NCI-H1694 treated with DMSO at 0.1 percent for 48 hours (cell line): ENCODE measurements at places on chromosomes 12 and 14.

- peak; percentile 39 for DNase-seq
Measured at GRCh38 chr12:53344824-53345485, 8.8 kb upstream of the SP7 start.

- DNase-seq: no peak
Measured at GRCh38 chr12:130973109-130973508, 19.4 kb downstream of the ADGRD1 start.

- DNase-seq: no peak
Measured at GRCh38 chr12:96364092-96364700, 36.0 kb downstream of the CDK17 start.

DNA sequence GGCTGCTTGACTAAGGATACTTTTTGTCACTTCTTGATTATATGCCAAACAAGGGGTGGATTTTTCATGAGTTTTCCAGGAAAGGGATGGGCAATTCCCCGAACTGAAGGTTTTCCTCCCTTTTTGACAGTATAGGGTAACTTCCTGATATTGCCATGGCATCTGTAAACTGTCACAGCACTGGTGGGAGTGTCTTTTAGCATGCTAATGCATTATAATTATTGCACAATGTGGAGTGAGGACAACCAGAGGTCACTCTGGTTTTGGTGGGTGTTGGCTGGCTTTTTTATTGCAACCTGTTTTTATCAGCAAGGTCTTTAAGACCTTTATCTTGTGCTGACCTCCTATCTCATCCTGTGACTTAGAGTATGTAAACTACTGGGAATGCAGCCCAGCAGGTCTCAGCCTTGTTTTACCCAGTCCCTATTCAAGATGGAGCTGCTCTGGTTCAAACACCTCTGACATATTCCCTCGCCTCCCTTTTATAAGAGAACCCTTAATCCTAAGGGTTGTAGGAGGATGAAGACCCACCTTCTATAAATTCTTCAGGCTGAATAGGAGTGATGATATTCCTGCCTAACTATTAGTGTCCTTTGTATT lies 471.2 kb downstream of the ATP23 start:
- no peak for DNase-seq

DNA sequence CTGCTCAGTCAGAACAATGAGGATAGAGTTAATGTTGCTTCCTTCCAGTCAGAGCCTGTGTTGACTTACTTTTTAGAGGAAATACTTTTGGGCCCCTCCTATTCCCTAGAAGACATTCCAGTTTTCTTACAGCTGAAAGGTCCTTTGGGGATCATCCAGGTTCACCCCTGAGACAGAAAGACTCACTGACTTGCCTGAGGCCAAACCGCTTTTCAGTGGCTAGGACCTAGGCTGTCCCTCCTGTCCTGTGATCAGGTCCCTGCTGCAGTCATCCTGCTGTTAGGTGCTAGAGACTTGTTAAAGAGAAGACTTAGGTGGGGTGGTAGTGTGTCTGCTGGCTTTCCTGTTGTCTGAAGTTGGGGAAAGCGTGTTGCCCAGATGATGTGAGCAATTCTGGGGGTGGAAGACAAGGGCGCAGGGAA lies 39.6 kb downstream of the SUSD6 start:
- DNase-seq: no peak

- DNase-seq: no peak
Measured at GRCh38 chr14:50257732-50258131, 26.4 kb upstream of the SOS2 start.

GRCh38 chr14:23568021-23568599 lies 519 bp upstream of the AP1G2 start:
- no peak for DNase-seq
